Urinary bladder (tissue), 4 donors: ENCODE measurements at places on chromosomes 4 and X. TPM values are rescaled to one million over a fixed set of nuclear protein-coding genes. Genes with fewer than 3 reads are reported as not detected.

Gene PFKFB1
- 0.23 TPM for polyA plus RNA-seq

Gene XG
- polyA plus RNA-seq: 2.0 TPM

Gene NEIL3
- not detected for polyA plus RNA-seq

Gene CT47A1
- polyA plus RNA-seq: not detected

Gene GPM6B
- 16.0 TPM for polyA plus RNA-seq

Gene MAGEB17
- not detected for polyA plus RNA-seq

Gene ZAR1
- polyA plus RNA-seq: not detected
